ENCODE measurements at places on chromosomes 11 and 22. TPM values are rescaled to one million over a fixed set of nuclear protein-coding genes. Genes with fewer than 3 reads are reported as not detected.

The DEFB131B gene
- total RNA-seq: not detected

GRCh38 chr11:819943-820649, 1.4 kb downstream of the PNPLA2 start:
- peak; percentile 95 for DNase-seq

- no peak for DNase-seq
These were observed 98.5 kb upstream of the RTL6 start for GRCh38 chr22:44596396-44597125.

- DNase-seq: no peak
These were observed 8.2 kb downstream of the UBASH3B start for GRCh38 chr11:122663764-122664163.

DNA sequence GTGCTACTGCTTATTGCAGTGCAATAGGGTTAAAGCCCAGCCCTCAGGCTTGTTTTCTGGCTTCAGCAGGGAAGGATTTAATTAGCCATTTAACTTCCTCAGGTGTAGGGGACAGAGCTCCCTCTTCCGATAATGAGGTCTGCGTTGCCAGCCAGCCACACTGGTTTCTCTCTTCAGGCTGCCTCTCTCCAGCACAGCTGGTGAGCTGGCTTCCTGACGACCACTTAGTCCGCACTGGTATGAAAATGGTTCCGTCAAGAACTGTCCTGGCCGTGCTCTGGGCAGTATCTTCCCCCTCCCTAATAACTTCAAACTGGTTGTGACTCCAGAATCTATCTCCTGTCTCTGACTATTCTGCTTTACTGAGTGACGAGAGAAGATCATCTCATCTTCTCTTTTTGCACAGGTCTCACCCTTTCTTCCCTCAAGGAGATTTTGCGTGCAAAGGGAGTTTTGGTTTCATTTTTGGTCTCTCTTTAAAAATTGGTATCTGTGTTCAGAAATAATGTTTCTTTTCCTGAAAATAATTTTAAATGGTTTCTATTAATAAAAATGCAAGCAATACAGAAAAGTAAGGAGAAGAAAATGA, 49.2 kb downstream of the CNTN5 start:
- no peak for DNase-seq

- DNase-seq: no peak
These were observed 184.2 kb downstream of the MN1 start for GRCh38 chr22:27617214-27617881.

DNA sequence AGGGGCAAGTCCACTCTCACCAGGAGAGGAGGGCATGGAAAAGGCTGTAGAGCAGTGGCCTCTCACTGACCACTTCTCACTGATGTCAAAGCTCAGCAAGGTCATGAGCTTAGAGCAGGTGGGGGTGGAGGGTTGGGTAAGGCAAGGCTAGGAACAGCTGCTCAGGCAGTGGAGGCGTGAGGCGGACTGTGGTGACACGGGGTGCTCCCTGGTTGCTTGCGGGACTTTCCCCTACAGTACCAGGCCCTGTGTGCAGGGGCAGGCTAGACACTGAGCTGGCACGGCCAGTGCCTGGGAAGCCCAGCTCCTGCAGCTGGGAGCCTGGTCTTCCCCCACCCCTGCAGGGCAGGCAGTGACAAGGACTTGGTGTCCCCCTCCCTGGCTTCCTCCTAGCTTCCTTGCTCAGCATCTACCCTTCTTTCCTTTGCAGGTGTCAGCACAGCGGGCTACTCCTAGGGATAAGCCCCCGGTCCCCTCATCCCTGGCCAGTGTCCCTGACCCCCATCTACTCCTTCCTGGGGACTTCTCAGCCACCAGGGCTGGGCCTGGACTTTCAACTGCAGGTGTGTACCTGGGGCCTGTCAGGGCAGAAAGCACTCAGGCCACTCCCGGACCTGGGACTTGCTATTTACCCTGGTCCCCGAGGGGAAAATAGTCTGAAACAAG, 45.6 kb downstream of the PISD start:
- no peak for DNase-seq

The MYEOV gene
- not detected for total RNA-seq

GRCh38 chr22:35133702-35134380, 67.9 kb downstream of the ISX start:
- no peak for DNase-seq

The CRKL gene
- total RNA-seq: 86.3 TPM

- DNase-seq: no peak
These were observed 15.0 kb downstream of the USH1C start for GRCh38 chr11:17528906-17529843.

GRCh38 chr11:133910101-133910500, 46.7 kb downstream of the IGSF9B start:
- no peak for DNase-seq

The P4HA3 gene
- total RNA-seq: not detected

The FAM181B gene
- total RNA-seq: not detected

- DNase-seq: no peak
These were observed 1.7 kb upstream of the CHRM1 start for GRCh38 chr11:62922653-62923431.

The ASCL2 gene
- not detected for total RNA-seq

- DNase-seq: no peak
These were observed 130.7 kb downstream of the SNX19 start for GRCh38 chr11:130785380-130786116.
